ENCODE measurements at places on chromosomes 13 and 19. TPM values are rescaled to one million over a fixed set of nuclear protein-coding genes. Genes with fewer than 3 reads are reported as not detected.

Gene PODNL1
- 1.4 TPM for total RNA-seq

Gene ZNF728
- total RNA-seq, result not detected

Gene SLC7A10
- 4.9 TPM for total RNA-seq

Gene GGN
- total RNA-seq, result 3.1 TPM

Gene ZNF418
- 20.8 TPM for total RNA-seq

Gene CACNA1A
- 35.5 TPM for total RNA-seq

Gene ALKBH7
- 114 TPM for total RNA-seq

Gene TSHZ3
- 22.3 TPM for total RNA-seq

Gene ADGRL1
- total RNA-seq, result 140 TPM

Gene ICAM5
- 8.0 TPM for total RNA-seq

Gene ATCAY
- 23.5 TPM for total RNA-seq

Gene ZNF132
- total RNA-seq, result 2.7 TPM

Gene PGPEP1
- total RNA-seq, result 40.8 TPM
